Stimulated activated CD8-positive, alpha-beta memory T cell treated with anti-CD3 and anti-CD28 coated beads, Interleukin-7, amount 100 ng/mL, for 1 hour (primary cell): ENCODE measurements at places on chromosomes 7 and 10.

- no peak for DNase-seq
Measured at GRCh38 chr10:69884024-69884367, 82.3 kb downstream of the COL13A1 start.

DNA sequence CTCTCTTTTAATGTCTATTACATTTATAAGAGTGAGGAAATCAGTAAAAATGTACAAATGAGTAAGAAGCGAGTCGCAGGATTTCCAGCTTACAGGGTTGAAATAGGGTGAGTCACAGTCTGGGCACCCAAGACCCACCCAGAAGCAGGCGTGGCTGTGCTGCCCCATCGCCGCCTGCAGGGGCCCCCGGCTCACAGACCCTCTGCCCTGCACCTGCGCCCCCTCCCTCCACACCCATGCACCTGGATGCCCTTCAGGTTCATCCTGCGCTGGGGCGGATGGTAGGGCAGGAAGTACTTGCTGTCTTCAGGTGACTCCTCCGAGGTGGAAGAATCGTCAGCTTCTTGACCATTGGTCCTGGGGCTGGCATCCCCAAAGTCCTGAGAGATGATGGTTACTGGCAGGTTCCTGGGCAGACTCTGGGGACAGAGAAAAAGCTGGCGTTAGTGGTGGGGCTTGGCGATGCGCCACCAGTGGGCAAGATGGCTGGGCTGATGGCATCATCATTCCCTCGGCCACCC is 90.2 kb upstream of the GNA12 start:
- DNase-seq, result no peak

DNA sequence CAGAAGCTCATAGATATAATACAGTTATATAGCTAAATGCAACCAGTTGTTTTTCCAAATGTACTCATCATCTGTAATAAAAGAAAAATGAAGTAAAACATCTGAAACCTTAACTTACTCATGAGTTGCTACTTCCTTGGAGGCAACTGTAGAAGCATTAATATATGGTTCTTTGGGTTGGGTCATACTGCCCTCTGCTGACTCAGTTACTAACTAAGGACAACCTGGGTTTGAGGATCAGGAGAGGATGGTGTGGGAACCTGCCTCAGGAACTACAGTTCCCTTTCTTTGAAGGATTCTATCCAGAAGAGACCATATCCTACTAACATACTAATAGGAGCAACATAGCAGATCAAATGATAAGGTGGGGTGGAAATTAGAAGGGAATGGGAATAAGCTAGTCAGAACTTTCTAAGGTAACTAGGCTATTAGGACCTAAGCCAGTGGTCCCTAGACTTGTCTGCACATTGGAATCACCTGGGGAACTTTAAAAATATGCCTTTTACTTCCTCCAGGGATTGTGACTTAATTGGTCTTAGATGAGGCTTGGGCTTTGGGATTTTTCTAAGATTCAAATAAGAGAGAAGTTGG is 20.7 kb downstream of the COX15 start:
- no peak for DNase-seq

DNA sequence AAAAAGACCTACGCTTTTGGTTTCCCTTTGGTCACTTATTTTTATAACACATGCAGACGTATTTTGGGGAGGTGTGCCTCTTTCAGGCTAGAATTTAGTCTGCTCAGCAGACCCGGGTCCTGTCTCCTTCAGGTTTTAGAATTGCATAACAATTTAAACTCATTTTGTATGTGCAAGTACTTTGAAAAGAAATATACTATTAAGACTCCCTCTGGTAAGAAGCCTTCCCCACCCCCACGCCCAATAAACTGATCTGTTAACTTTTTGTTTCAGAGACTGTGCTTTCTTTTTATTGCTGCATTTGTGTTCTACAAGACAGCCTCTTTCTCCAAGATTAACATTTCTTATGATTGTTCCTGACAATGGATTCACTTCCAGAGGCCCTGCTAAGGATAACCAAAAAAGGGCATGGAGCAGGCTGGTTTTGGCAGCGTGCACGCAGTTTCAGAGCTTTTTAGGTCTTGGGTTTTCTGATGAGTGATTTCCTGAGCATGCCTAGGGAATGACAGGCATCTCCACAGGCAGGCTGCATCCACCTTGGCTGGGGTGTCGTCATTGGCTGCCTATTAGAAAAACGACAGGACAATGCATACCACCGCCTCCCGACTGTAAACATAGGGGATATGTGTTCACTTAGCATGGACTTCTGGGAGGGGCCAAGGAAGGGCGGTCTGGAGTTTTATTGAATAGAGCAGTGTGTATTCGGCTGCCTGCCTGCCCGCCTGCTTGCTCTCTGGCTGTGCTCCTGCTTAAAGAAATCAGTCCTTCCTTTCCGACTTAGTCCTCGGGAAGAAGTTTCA is at the start of gene CALD1:
Gene CALD1 (plus strand): TSS at position 694 of the 800 bp plus-strand sequence. CDS start 88,100 bp downstream, outside the sequence.
- DNase-seq, result no peak

DNA sequence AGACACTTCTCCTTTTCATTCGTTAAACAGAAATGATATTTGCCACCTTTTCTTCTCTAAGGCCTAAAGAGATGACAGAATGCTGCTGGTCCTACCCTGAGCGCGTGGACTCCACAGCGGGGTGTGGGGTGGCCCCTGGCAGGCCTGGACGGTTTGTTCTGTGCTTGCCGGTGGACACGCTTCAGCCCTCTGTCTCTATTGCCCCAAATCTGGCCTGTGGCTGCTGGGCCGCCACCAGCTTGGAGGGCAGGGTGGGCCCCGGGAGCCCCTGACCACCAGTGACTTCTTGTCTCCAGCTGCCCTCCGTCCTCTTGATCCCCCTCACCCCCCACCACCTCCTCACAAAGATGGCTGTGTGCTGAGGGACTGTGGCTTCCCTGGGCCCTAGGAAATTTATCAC is 5.7 kb downstream of the CHST3 start:
- DNase-seq, result no peak

DNA sequence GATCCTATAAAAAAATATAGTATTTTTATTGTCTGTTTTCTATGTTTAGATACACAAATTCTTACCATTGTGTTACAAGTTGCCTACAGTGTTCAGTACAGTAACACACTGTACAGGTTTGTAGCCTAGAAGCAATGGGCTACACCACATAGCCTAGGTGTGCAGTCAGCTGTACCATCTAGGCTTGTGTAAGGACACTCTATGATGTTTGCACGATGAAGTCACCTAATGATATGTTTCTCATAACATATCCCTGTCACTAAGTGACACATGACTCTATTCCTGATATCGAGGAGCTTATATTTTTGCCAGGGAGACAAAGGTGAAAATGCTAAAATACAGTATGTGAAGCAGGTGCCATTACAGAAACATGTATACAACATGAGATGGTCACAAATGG is 18.6 kb downstream of the ZNF25 start:
- DNase-seq, result no peak

DNA sequence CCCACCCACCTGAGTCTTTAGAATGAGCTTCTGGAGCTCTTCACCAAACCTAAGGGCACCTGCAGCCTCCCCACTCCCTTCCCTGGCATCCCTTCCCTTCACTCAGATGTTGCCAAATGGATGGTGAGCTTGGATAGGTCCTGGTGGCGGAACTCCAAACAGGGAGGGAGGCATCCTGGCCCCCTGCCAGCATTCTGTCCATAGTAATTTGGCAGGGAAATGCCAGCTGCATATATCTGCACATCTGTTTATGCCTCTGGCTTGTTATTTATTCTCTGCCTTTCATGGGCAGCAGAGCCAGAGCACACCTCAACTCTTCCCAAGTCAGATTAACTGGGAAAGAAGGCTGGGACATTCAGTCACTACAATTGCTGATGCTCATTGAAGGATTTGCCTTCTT is 18.1 kb downstream of the KAZALD1 start:
- no peak for DNase-seq

GRCh38 chr10:121753726-121754476 is 155.7 kb upstream of the FGFR2 start:
- DNase-seq, result no peak

GRCh38 chr10:29519659-29520058 is 115.1 kb downstream of the SVIL start:
- no peak for DNase-seq

- no peak for DNase-seq
Measured at GRCh38 chr7:136146925-136147324, 169.8 kb upstream of the MTPN start.

DNA sequence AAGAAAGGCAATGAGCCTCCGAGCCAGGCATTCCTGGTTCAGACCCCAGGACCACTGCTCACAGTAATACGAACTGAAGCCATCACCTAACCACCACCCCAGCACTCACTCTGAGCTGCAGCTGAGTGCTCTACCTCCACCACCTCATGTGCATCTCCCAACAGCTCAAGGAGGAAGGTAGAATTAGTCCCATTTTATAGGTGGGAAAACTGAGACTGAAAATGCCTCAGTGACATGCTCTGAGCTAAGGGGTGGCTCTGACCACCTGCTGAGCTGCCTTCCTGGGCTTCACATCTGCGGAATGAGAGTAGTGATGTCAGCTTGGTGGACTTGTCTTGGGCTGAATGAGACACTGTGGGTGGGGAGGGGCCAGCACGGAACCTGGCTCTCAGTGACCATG is 159.7 kb upstream of the UNC5B start:
- DNase-seq, result no peak

- no peak for DNase-seq
Measured at GRCh38 chr7:134315679-134316538, 821 bp downstream of the SLC35B4 start.

DNA sequence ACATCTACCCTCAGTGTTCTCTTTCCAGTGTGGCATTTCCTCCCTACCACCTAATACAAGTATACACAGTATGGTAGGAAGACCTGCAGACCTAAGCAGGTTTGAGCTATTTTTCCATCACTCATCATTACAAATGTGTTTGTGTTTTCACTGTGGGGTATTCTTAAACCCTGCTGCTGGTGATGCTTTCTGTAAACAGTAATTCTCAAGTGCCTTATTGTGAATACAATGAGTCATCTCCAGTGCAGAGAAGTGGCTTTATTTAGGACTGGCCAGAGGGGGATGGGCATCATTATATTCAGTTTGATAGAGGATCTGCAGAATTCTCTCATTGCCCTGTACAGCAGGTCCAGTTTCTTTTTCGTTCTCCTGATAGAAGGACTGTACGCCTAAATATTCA is 63.7 kb downstream of the GRM8 start:
- no peak for DNase-seq

DNA sequence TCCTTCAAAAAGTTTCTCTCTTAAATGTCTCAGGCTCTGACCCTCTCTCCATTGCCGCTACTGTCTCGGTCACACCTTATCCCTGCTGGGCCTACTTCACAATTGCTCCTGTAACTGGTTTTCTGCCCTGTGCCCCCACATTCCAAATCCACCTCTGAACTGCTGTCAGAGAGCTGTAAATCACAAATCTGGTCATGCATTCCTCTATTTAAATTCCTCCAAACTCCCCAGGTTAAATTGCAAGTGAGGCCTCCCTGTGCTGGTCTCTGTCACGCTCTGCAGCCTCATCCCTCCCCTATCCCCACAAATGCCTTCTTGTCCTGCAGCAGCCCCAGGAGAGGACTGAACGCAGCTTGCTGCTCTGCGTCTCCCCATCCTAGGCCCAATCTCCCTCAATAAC is 40.4 kb upstream of the CDCA7L start:
- no peak for DNase-seq

- no peak for DNase-seq
Measured at GRCh38 chr7:111803015-111803758, 240.9 kb upstream of the IMMP2L start.

- DNase-seq, result no peak
Measured at GRCh38 chr10:69311309-69311708, 33.0 kb downstream of the HK1 start.

DNA sequence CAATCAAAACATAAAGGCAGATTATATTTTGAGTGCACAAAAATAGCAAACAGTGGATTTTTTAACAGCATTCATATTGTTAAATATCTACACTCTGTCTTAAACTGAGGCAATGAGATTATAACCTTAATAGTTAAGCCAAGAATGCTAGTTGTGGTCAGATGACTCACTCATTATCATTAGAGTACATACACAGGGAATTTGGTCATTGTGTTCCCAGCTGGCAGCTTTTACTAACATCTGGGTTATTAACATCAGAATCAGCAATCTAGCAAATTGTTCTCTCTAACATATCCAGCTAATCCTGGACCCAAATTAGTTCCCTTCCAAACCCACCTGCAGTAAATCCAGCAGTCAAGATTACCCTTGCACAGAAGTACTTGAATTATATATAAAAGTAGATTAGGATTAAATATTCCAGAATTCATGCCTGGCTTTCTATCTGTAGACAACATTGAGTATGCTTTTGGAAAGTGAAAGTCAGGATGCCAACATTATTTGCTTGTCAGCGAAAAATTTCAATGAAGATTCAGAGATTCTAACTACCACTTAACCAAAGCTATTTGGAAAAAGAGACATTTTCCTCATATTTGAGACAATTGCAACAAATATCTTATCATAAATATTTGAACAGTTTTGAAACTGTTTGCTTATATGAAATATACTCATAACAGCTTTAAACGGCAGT is 1035.6 kb upstream of the PHF14 start:
- no peak for DNase-seq

DNA sequence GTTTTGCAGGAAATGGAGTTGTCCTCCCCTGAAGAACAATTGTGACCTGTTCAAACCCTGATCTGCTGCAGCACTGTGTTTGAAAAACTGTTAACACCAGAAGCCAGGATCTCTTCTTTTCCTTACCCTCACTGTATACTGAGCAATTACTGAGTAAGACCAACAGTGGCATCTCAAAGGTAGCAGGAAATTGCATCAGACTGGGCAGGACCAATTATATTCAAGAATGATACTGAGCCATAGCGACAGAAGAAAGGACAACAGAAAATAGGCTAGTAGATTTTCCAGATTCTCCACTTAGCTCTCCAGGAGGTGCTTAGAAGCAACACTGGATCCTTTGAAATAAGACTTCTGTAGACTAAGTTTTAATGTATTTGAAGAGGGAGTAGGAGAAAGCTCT is 57.4 kb upstream of the INHBA start:
- no peak for DNase-seq

- DNase-seq, result no peak
Measured at GRCh38 chr10:119668461-119668860, 17.3 kb downstream of the BAG3 start.

- no peak for DNase-seq
Measured at GRCh38 chr7:132125096-132125495, 451.2 kb downstream of the PLXNA4 start.
